ENCODE measurements at places on chromosomes 6 and 20.

DNA sequence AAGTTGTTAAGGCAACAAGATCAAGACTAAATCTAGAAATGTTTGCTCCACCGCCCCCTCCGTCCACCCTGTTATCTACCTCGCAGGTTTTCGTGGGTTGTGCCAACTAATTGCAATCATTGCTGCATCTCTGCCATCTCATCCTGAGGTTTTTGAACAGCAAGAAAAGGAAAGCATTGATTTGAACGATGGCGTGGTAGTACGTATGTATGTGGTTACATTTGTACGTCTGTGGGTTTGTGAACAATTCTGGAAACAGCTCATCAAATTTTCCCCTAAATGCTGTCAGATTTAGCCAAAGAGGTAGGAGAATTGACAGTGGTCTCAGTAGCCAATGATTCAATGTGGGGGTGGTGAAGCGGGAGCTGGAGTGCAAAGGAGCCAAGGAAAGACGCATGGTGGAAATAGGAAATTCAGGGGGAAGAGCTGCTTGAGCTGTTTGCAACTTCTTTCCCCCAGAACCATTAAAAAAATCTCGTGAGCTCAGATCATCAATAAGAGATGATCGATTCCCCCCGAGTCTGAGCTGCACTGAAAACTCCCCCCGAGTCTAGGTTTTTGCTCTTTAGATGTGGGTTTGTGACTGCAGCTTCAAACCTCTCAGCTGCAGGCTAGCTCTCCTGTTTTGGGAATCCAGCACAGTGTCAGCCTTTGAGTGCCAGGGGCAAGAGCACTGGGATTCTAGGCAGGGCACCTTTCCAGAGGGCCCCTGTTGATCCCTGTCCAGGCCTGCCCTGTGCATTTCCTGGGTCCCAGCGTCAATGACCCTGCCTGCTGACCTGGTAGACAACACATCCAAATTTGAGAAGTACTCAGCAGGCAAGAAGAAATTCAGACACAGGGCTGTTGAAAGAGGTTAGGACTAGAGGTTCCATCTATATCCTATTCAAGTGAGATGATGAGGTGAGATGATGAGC is 72.6 kb upstream of the LY86 start:
- DNase-seq: no peak

GRCh38 chr20:47558295-47559066 is 56.8 kb downstream of the NCOA3 start:
- no peak for DNase-seq

DNA sequence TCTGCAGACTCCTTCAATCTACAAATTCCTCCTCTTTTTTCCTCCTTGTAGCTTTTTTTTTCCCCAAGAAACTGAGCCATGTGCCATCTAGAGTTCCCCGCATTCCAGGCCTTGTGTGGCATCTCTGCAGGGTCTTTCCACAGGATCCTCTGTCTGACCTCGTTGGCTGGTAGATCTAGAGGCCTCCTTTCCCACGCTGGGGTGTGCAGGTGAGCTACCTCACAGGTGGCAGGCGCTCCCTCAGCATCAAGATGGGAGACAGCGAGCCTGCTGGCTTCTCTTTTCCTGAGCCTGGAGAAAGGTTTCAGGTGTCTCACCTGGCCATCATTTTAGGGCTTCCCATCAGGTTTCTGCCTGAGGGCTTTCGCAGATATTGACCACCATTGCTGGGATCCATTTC is 9.6 kb upstream of the NELFCD start:
- no peak for DNase-seq

DNA sequence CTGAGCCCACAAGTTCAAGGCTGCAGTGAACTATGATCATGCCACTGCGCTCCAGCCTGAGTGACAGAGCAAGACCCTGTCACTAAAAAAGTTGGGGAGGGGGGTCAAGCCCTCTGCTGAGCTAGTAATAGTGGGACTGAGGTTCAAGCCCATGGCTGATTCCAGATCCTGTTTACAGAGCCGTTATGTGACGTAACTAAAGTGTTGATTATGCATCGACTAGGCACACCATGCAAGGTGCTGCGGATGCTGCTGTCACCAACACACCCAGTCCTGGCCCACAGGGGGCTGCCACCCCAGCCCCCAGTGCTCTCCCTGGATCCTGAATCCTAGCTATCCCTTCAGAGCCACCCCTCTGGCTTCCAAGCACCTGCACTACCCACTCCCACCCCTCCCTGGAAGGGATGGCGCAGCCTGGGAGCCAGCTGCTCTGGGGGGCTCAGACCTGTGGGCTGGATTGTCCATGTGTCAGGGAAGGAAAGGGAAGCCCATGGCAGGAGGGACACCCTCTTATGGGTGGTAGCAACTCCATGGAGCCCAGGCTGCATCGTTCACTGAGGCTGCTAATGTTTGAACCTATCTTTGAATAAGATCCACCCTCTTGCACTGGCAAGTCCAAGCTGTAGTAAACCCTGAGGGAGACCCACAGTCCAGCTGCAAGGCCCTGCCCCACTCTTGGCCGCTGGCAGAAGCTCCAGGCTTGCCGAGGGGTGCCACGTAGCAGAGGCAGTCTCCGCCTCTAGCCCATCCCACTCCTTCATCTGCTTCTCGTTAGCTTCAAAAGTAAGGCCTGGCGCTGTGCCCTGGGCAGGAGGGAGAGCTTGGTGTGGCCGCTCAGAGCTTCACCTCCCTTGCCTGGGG is 95.0 kb downstream of the SNX5 start:
- DNase-seq: no peak

DNA sequence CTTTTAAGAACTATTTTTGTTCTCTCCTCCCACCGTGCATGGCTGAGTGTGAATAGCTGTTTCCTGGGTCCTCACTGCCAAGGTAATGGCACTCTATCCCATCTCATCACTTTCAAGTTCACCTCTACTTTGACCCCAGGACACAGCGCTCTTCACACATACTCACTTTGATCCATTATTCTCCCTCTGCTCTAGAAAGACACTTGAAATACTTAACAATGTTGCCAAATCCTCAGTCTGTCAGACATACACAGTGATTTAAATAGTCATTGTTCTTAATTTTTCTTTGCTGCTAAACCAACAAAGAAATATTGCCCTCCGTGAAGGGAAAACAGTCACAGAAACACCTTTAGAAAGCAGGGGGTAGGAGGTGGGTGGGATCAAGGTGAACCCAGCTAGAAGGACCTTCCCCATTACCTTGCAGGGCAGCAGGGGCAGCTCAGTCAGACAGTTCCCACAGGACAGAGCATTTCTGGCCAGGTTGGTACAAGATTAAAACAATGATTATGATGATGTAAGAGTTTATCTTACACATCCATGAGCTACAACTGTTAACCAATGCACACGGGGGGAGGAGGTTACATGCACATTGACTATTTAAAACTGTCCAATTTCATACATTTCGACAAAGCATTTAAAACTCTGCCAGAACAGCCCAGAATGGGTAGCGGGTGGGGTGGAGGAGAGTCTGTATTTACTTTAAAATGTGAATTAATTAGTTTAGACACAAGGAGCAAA is 2.4 kb downstream of the SLC22A23 start:
- no peak for DNase-seq

- DNase-seq: no peak
Observed at GRCh38 chr6:56888687-56889086, 66.2 kb upstream of the BEND6 start.

- DNase-seq: no peak
Observed at GRCh38 chr6:147737115-147737514, 228.6 kb downstream of the SAMD5 start.

GRCh38 chr6:158559338-158559894 is 475 bp upstream of the TMEM181 start:
- no peak for DNase-seq

- DNase-seq: no peak
Observed at GRCh38 chr6:39029156-39030011, 19.2 kb upstream of the GLP1R start.

- no peak for DNase-seq
Observed at GRCh38 chr20:25051386-25052155, 6.4 kb downstream of the ACSS1 start.

DNA sequence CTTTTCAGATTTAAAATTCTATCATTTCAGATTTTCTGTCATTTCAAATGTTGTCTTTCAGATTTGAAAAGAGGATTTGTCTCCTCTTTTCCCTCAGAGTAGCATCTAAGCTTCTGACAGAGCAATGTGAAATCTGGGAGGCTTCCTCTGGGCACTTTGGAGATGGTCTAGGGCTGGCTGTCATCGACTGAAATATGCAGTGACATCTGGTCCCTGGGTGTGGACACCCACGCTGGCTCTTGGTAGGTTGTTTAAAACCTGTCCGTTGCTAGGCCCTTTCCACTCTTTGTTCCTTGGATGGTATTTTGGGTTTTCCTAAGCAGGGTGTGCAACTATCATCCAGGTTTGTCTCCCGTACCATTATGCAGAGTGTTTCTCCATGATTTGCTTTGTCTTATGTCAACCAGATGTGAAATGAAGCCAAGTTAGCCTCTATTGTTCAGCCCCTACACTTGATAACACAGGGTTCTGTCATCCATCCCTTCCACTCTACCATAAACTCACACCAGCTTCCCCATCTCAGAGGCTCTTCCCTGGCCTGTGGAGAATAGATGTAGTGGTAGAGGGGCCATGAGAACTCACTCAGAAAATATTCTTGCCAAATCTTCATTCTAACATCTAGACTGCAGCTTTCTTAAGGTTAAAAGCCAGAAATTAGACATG is 5.0 kb upstream of the VIP start:
- DNase-seq: no peak

DNA sequence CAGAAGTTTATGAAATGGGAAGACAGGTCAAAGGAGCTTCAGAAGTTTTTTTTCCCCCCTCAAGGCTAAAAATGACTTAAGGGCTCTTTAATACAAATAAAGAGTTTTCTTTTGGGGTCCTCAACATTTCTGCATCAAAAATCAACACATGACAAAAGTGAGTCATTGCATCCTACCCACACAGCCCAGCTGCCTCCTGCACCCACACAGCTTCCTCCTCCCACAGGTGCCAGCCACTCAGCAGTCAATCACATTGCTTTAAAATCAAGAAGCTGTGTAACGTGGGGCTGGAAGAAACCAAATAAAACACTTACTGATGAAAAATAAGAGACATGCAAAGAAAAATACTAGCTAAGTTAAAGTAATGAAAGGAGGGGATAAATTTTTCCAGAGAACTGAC is 68.5 kb downstream of the MAP3K5 start:
- no peak for DNase-seq

GRCh38 chr6:54981647-54982046 is 135.1 kb downstream of the FAM83B start:
- no peak for DNase-seq

DNA sequence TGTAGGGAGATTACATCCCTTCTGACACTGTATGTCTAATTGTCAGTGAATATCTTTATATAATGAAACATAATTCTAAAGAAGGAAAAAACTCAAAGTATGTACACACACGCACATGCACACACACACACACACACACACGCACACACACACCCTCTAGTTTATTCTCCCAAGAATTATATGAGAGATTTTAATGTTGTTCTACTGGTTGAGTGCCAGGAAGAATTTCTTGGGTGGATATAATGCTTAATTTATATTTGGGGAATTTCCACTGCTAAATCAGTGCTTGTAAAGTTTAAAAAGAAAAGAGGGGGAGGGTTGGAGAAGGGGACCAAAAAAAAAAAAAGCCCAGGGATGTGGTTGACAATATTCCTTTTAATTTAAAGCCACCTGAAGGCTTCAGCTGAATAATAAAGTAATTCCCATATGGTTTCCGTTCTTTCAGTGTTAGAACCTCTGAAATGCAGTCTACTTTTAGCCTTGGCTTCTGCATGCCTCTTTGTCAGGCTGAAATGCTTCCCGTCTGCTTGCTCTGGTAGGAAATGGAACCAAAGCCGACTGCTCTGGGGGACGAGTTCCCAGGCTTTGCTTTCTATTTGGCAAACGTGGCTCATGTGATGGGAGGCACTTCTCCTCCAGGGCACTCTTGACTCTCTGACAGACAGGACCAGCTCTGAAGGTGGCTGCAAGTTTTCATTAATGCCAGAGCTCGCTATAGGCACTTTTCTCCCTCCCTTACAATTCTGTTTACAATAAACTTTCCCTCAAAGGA is 225.4 kb downstream of the PRL start:
- no peak for DNase-seq

- DNase-seq: no peak
Observed at GRCh38 chr6:25296217-25296905, 17.2 kb downstream of the CARMIL1 start.

GRCh38 chr20:58718729-58719128 is 26.1 kb downstream of the NPEPL1 start:
- DNase-seq: no peak

DNA sequence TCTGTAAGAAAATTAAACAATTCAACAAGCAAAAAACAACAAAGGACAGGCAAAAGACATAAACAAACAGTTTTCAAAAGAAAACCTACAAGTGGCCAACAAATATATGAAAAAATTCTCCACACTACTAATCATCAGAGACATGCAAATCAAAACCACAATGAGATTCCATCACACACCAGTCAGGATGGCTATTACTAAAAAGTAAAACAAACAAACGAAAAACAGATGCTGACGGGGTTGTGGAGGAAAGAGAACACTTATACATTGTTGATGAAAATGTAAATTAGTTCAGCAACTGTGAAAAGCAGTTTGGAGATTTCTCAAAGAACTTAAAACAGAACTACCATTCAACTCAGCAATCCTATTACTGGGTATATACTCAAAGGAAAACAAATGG is 537.6 kb downstream of the HDGFL1 start:
- no peak for DNase-seq

GRCh38 chr6:163442336-163442735 is 27.8 kb downstream of the QKI start:
- DNase-seq: no peak

GRCh38 chr20:9392892-9393857 is 121.2 kb upstream of the LAMP5 start:
- no peak for DNase-seq

DNA sequence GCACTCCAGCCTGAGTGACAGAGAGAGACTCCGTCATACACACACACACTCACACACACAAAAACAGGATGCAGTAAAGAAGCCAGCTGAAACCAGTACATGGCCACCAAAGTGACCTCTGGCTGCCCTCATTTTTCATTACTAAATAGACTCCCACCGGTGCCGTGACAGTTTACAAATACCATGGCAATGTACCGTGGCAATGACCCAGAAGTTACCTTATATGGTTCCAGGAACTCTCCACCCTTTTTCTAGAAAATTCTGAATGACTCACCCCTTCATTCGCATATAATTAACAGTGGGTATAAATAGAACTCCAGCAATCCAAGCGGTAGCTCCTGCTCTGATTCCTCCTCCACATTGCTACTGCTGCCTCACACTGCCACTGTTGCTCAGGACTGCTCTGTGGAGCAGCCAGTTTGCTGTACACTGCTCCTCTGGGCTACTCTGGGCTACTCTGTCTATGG is 57.7 kb downstream of the SNX5 start:
- DNase-seq: no peak

DNA sequence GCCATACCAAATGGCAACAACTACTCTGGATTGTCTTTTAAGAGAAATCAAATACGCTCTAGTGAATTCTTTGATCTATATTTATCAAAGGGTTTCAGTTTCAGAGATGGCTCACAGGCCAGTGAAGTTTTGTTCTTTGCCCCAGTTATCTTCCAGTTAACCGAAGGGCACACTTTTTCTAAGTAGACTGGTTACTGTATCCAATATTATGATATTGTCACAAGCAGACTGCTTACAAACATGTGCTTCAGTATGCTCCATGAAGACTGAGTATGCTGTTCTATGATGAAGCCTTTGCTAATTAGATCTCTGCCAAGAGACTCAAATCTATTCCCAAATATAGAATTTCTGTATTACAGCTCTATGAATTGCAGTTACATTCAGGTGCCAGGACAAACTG is 181.1 kb downstream of the REV3L start:
- no peak for DNase-seq

GRCh38 chr20:38685853-38686473 is 38.3 kb upstream of the SLC32A1 start:
- DNase-seq: peak; percentile 17

GRCh38 chr20:53411891-53412290 is 181.7 kb downstream of the ZNF217 start:
- DNase-seq: no peak
